NCI-H446 treated with DMSO at 0.1 percent for 48 hours (cell line): ENCODE measurements at places on chromosomes 3 and 15.

- DNase-seq = no peak
Observed at GRCh38 chr3:40583691-40584090, 58.9 kb downstream of the ZNF621 start.

GRCh38 chr15:70376031-70376928 lies 278.6 kb upstream of the TLE3 start:
- DNase-seq = no peak

DNA sequence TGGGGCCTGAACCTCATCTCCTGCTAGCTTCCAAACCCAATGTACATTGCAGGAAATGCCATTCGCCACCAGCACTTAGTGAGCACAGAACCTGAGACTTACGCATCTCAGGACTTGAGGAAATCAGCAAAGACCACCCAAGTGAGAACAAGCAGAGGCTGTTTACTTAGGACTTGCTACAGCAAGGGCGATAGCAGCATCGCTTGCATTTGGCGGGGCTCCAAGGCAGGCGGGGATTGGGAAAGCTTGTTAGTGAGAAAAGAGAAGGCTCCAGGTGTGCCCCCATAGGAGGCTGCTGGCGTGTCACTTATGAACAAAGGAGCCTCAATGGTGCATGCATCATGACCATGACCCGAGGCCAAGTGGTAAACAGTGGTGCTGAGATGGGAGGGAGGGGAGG lies 19.7 kb downstream of the SLC6A20 start:
- no peak for DNase-seq

- DNase-seq = no peak
Observed at GRCh38 chr3:137121704-137122314, 164.0 kb downstream of the IL20RB start.

GRCh38 chr15:95027981-95028380 lies 796.6 kb downstream of the MCTP2 start:
- DNase-seq = no peak

GRCh38 chr3:140384028-140384771 lies 293.7 kb upstream of the TRIM42 start:
- DNase-seq = no peak

DNA sequence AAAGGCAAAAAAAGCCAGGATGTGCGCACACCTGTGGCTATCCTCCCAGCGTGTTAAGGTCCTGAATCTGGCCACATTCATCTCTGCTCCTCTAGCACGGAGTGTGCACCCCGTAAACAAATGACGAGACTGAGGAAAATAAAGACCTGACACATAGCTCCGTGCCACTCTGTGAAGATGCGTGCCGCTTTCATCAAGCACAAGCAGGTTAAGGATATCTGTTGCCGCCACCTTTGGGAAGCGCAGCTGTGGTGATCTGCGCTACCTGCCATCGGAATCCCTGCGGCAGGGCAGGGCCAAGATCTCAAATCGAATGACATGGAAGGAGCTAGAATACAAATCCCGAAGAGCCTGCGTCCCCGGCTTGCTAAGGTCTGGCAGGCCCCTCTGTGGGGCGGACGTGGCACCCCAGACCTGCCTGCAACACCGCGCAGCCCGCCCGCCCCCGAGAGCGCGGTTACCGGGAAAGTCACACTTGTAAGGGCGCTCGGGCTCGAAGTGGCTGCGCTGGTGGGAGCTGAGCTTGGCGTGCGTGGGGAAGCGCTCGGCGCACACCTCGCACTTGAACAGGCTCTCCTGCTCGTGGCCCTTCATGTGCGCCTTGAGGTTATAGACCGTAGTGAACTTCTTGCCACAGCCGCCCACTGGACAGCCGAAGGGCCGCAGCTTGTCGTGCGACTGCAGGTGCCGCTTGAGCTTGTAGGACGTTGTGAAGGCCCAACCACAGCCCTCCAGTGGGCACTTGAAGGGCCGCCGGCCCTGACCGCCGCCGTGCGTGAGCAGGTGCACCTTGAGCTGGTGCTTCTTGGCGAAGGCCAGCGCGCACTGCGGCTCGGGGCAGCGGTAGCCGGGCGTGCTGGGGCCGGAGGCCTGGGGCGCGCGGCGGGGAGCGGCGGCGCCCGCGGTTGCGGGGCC lies 936 bp downstream of the ZXDC start:
- no peak for DNase-seq

- no peak for DNase-seq
Observed at GRCh38 chr15:75178938-75179745, 22.5 kb upstream of the C15orf39 start.

GRCh38 chr15:88440021-88440420 lies 27.2 kb downstream of the MRPL46 start:
- no peak for DNase-seq

DNA sequence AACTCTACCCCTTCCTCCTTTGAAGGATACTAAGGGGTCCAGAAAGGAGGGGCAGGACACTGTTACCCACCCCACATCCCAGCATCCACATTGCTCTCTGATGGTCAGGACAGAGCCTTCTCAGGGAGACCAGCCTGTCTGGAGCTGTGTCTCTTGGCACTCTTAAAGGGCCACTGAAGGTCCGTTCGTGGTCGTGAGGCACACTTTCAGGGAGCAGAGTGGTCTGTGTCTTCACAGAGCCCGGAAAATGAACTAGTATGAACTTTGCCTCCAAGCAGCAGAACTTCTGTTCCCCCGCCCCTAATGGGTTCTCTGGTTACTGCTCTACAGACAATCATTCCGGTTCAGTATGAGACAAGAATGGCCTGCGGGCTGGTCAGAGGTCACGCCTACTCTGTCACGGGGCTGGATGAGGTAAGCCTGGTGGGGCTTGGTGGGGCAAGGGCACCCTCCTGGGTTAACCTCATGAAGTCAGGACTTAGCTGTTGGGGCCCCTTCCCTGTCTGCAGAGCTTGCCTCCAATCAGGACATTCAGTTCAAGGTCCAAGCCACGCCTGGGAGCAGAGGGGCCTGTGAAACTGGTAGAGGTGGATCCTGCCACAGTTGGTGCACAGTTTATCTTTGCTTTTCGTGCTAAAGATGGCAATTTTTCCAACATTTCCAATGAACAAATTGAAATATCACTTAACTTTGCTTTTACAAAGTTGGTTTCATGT lies 33.2 kb downstream of the CAPN3 start:
- no peak for DNase-seq

- DNase-seq = no peak
Observed at GRCh38 chr15:67935244-67935643, 95.4 kb upstream of the RNU6-1 start.

DNA sequence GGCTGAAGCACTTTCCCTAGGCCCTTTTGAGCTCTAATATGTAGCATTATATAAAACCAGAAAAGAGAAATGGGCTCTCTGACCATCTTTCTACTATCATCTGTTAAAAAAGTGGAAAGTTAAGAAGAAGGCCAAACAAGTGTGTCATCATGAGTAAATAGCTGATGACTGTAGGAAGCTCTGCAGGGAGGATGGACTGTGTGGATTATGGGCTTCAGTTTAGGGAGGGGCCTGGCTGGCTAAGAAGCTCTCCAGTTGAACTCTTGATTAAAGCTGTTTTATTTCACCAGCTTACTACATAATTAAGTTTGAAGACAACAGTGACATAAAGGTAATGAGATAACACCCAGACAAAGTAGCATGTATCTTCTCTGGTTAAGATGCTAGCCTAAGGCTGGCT lies 30.6 kb downstream of the INTS14 start:
- no peak for DNase-seq

DNA sequence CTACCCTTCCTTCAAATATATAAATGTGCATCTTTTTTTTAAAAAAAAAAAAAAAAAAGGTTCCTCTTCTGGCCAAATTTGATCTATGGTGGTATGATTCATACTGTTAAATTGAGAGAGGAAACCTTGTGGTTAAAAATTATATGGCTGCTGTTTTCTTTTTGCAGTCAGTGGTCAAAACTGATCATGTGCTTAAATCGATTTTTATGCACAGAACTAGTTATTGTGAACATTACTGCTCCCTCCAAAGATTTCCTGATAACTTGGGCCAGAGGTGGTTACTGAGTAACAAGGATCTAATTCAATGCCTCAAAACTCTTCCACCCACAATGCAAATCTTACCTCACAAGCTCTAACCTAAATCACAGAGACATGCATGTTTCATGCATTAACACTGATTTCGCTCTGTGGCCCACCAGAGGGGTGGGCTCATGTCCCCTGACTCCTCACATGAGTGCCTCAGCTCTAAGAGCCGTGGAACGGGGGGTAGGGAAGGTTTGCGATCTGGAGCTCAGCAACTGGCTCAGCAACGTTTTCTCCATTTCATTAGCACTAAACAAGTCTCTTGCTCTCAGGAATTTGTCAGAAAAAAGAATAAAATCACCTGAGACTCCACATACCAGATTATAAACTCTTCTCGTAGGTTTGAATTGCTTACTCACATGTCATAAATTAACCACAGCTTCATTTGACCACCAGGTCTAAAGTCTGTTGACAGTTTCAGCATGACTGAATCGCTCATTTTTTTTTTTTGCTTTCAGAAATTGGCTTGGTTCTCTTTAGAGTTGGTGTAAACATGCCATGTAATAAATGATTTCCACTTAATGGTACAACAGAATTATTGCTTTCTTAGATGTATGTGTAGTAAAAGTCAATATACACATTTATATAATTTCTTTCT lies 280.4 kb downstream of the CD47 start:
- no peak for DNase-seq

GRCh38 chr3:102176333-102177050 lies 258.3 kb upstream of the ZPLD1 start:
- no peak for DNase-seq

- DNase-seq = no peak
Observed at GRCh38 chr3:171845481-171846284, 2.5 kb downstream of the TMEM212 start.

DNA sequence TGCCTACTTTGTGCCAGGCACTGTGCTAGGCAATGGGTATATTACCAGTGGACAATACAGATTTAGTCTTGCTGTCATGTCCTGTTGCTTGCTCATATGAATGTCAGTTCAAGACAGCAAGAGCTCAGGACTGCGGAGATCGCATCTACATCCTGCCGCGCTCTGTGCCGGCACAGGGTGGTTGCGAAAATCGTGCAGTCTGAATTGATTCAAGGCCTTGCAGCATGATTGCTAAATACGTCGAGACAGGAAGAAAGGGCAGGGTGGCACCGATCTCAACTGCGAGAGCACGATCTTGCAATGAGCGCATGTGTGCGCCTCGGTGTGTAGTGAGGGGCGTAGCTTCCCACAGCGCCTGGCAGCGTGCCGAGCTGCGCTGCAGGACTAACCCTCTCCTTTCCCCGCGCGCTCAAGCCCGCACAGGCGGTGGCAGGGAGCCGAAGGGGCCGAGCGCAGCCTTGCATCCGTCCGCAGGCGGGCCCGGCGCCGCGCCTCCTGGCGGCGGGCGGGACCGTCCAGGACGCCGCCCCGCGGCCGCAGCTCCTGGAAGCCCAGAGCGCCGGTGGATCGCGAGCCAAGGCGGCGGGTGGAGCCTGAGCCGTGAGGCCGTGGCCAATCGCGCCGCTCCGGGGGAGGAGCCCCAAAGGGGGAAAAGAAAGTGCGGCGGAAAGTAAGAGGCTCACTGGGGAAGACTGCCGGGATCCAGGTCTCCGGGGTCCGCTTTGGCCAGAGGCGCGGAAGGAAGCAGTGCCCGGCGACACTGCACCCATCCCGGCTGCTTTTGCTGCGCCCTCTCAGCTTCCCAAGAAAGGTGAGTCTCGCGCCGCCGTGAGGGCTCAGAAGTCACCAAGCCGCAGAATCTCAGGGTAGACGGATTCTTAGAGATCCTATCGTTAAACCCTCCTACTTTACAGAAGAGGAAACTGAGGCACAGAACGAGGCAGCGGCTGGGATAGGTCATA lies at the start of gene IL1RAP:
Gene IL1RAP (plus strand): TSS at position 677 of the 962 bp plus-strand sequence. CDS start 50,205 bp downstream, outside the sequence.
- peak; percentile 48 for DNase-seq

GRCh38 chr3:10554746-10555145 lies 49.4 kb upstream of the ATP2B2 start:
- DNase-seq = no peak

- no peak for DNase-seq
Observed at GRCh38 chr3:32383136-32383711, 8.4 kb upstream of the CMTM7 start.

DNA sequence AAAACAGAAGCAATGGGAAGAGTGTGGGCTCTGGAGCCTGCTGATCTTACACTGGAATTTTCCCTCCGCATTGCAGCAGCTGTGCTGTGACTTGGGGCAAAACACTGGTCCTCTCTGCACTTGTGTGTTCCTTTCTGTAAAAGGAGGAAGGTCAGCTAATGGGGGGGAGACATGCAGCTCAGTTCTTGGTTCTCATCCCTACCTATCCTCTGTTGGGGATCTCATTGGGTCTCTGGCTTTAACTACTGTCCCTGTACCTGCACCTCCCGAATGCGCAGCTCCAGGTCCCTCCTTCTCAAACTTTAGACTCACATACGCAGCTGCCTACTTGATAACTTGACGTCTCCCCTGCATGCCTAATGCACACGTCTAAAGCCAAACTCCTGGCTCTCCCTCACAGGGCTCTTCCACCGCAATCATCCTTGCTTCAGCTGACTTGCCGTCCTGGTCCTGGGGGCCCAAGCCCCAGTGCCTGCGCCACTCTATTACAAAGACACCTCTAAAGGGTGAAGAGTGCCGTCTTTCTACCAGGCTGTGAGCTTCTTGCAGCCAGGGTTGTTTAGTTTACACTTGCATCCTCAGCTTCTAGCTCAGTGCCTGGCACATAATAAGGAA lies 5.9 kb upstream of the TMEM44 start:
- DNase-seq = no peak

DNA sequence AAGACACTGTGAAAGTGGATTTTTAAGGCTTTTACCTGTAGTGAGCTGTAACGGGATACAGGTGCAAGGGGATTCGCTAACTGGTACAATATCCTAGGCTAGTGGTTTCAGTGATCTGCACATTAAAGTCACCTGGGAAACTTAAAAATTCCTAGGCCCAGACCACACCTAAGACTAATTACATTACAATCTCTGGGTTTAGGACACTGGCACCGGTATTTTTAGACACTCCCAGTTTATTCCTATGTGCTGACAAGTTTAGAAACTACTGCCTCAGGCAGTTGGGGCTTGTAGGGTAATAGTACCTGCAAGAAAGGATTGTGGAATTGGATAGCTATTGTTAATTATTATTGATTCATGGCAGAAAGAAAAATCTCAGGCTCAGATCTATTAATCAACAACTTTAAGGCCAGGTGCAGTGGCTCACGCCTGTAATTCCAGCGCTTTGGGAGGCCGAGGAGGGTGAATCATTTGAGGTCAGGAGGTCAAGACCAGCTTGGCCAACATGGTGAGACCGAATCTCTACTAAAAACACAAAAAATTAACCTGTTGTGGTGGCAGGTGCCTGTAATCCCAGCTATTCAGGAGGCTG lies 50.4 kb upstream of the CASR start:
- no peak for DNase-seq

GRCh38 chr15:95635666-95636065 lies 694.8 kb upstream of the NR2F2 start:
- no peak for DNase-seq

GRCh38 chr3:129393271-129393670 lies 35.2 kb downstream of the EFCAB12 start:
- DNase-seq = no peak

- DNase-seq = no peak
Observed at GRCh38 chr3:122253581-122253980, 70.1 kb downstream of the CASR start.

GRCh38 chr3:22729212-22729611 lies 473.9 kb upstream of the UBE2E2 start:
- DNase-seq = no peak

GRCh38 chr3:166425900-166426611 lies 588.8 kb upstream of the BCHE start:
- DNase-seq = no peak

- no peak for DNase-seq
Observed at GRCh38 chr3:126618021-126618420, 36.9 kb downstream of the TXNRD3 start.

GRCh38 chr3:159632128-159632527 lies 356.5 kb upstream of the IL12A start:
- no peak for DNase-seq
